ENCODE measurements at places on chromosomes 1 and 21. TPM values are rescaled to one million over a fixed set of nuclear protein-coding genes. Genes with fewer than 3 reads are reported as not detected.

FAM72C gene
- 3.0 TPM for total RNA-seq

DNA sequence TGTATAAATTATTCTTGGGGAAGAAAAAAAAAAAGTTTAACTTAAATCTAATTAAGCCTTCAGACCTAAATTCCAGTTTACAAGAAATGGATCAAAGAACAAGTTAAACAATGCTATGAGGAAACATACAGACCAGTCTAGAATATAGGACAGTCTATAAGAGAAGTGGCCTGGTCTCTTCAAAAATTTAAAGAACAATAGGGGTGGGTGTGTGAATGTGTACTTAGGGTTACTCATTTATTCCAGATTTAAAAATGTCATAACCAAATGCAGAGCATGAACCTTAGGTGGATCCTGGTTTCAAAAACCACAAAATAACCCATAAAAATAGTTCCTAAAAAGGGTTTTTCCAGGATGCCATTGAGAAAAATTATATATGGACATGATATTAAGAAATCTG lies 21.8 kb upstream of the SYNJ1 start:
- H3K27me3 ChIP-seq: no peaks in the 10 kb centered on the region
- H3K27ac ChIP-seq: no peak overlapping the region
- H3K36me3 ChIP-seq: peaks cover 9% of the 10 kb centered on the region
- H3K4me1 ChIP-seq: peaks cover 25% of the 10 kb centered on the region

DNA sequence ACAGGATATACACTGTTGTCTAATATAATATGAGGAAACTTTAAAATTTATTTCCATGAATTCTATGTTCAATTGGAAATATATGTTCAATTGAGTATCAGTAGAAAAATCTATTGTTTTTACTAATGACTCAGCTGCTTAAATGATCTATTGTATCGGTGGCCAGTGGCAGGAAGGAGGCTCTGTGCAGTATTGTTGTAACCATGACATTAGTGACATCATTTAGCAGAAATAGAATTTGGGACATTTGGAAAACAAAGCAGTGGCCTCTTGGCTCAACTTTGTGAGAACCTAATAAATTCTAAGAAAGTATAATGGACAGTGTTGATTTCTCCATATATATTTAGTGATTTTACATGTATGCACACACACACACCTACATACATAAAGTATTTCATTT lies 257.4 kb downstream of the PDE4B start:
- H3K27ac ChIP-seq: no peak overlapping the region
- no peak overlapping the region for H3K4me3 ChIP-seq
- no peaks in the 10 kb centered on the region for H3K27me3 ChIP-seq
- DNase-seq: no peak
- no peaks in the 10 kb centered on the region for H3K36me3 ChIP-seq

DNA sequence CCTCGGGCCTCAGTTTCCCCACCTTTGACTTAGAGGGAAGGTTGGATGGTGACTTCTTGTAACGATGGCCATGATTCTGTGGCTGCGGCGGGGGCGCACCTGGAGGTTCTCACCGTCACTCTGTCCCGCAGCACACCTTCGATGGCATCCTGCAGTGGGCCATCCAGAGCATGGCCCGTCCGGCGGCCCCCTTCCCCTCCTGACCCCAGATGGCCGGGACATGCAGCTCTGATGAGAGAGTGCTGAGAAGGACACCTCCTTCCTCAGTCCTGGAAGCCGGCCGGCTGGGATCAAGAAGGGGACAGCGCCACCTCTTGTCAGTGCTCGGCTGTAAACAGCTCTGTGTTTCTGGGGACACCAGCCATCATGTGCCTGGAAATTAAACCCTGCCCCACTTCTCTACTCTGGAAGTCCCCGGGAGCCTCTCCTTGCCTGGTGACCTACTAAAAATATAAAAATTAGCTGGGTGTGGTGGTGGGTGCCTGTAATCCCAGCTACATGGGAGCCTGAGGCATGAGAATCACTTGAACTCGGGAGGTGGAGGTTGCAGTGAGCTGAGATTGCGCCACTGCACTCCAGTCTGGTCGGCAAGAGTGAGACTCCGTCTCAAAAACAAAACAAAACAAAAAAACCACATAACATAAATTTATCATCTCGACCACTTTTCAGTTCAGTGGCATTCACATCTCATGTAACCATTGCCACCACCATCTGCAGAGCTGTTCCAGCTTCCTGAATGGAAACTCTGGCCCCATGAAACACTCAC lies 2.1 kb upstream of the PFKL start:
- H3K27me3 ChIP-seq: peaks cover 10% of the 10 kb centered on the region
- H3K4me3 ChIP-seq: no peak overlapping the region
- H3K4me1 ChIP-seq: peaks cover 61% of the 10 kb centered on the region
- peak; percentile 59 for DNase-seq

FCER1G gene
- 1.3 TPM for total RNA-seq

- peak; percentile 57 for DNase-seq
- H3K36me3 ChIP-seq: peaks cover 28% of the 10 kb centered on the region
Measured at GRCh38 chr1:1782399-1783221, 4.3 kb upstream of the NADK start.

- H3K4me3 ChIP-seq: no peak overlapping the region
- no peak for DNase-seq
- H3K4me1 ChIP-seq: peaks cover 64% of the 10 kb centered on the region
- no peaks in the 10 kb centered on the region for H3K27me3 ChIP-seq
- H3K27ac ChIP-seq: peak overlapping the region; percentile 57
Measured at GRCh38 chr1:200899015-200899386, 4.3 kb downstream of the INAVA start.

IKBKE gene
- 5.8 TPM for total RNA-seq

GRCh38 chr21:42698733-42699132 lies 45.3 kb downstream of the PDE9A start:
- peaks cover under 1% of the 10 kb centered on the region for H3K4me1 ChIP-seq
- H3K36me3 ChIP-seq: peaks cover 6% of the 10 kb centered on the region
- H3K27me3 ChIP-seq: no peaks in the 10 kb centered on the region
- H3K27ac ChIP-seq: no peak overlapping the region
- no peak for DNase-seq
- no peak overlapping the region for H3K4me3 ChIP-seq

USH2A gene
- total RNA-seq: 0.01 TPM

- peaks cover 32% of the 10 kb centered on the region for H3K4me1 ChIP-seq
- DNase-seq: peak; percentile 38
- no peaks in the 10 kb centered on the region for H3K27me3 ChIP-seq
- H3K36me3 ChIP-seq: peaks cover 6% of the 10 kb centered on the region
- peak overlapping the region; percentile 92 for H3K27ac ChIP-seq
- peak overlapping the region; percentile 91 for H3K4me3 ChIP-seq
Measured at GRCh38 chr1:155062702-155063411, 683 bp upstream of the EFNA4 start.

DNA sequence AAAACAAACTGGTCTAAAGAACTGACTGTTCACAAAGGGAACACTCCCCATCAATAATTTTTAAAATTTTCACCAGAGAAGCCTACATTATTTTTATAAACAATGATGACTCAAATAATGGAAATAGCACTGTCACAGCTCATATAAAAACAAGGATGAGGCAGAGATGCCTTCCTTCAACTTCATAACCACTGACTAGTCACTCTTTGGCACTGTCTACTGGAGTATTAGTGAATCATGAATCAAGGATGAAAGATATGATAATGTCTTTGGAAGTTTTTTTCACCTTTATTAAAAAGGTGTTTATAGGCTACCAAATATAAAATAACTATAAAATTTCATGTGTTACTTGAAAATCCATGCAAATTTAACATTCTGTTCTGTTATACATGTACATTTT lies 316.9 kb downstream of the VAV3 start:
- H3K4me1 ChIP-seq: peaks cover 13% of the 10 kb centered on the region
- H3K27me3 ChIP-seq: no peaks in the 10 kb centered on the region
- no peak overlapping the region for H3K27ac ChIP-seq
- H3K4me3 ChIP-seq: no peak overlapping the region
- no peaks in the 10 kb centered on the region for H3K36me3 ChIP-seq
- DNase-seq: no peak

DNA sequence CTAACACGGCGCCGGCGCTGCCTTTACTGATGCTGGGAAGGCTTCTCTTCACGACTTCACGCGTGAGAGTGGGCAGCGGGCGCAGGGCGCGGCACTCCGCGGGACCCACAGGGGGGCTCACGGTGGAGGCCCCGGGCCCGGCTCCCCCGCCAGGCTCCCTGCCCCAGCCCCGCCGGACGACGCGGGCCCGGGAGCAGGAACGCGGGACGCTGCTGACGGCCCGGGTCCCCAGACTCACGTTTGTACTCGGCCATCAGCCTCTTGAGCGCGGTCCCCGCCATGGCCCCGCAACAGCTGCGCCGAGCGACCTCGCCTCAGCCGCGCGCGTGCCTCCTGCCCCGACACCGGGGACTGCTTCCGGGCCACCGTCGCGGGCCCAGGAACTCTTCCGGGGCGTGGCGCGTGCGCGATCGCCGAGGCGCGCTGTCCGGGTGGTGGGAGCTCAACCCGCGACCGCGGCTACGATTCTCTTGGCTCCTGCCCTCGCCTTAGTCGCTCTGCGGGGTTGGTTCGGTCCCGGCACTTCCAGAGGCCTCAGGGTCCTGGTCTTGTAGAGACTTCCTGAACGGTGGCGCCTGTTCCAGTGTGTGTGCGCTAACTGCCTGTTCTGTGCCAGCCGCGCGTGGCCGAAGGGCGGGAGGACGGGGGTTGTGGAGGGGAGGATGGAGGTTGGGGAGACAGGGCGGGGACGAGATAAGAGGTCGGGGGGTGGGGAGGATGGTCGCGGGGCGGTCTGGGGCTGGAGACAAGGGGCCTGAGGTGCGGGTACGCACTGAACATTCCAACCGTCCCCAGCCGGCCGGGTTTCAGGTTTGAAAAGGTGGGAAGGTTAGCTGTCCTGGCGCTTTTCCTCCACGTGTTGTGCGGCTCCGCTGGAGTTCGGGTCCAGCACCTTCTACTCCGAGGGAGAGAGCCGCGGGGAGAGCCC lies at the start of gene UBE2G2:
Gene UBE2G2 (minus strand): TSS at position 353 of the 928 bp plus-strand sequence. CDS start 72 bp downstream, at position 281.
- H3K36me3 ChIP-seq: peaks cover 3% of the 10 kb centered on the region
- peak within 1 kb of the TSS; percentile 86 for H3K4me3 ChIP-seq

- no peak for DNase-seq
- H3K27ac ChIP-seq: peak overlapping the region; percentile 84
- no peak overlapping the region for H3K4me3 ChIP-seq
- H3K4me1 ChIP-seq: peaks cover 89% of the 10 kb centered on the region
- H3K27me3 ChIP-seq: no peaks in the 10 kb centered on the region
Measured at GRCh38 chr1:165903672-165904071, 76.3 kb downstream of the UCK2 start.

All from HepG2 (cell line).